Right hindlimb (tissue), 1 donor: ENCODE measurements at places on chromosomes 4 and X.
A peak's percentile ranks its signal among the peaks of the same experiment; 100 is the strongest.

- no peak for DNase-seq
Observed at GRCh38 chr4:40822420-40823166, 72.8 kb downstream of the NSUN7 start.

DNA sequence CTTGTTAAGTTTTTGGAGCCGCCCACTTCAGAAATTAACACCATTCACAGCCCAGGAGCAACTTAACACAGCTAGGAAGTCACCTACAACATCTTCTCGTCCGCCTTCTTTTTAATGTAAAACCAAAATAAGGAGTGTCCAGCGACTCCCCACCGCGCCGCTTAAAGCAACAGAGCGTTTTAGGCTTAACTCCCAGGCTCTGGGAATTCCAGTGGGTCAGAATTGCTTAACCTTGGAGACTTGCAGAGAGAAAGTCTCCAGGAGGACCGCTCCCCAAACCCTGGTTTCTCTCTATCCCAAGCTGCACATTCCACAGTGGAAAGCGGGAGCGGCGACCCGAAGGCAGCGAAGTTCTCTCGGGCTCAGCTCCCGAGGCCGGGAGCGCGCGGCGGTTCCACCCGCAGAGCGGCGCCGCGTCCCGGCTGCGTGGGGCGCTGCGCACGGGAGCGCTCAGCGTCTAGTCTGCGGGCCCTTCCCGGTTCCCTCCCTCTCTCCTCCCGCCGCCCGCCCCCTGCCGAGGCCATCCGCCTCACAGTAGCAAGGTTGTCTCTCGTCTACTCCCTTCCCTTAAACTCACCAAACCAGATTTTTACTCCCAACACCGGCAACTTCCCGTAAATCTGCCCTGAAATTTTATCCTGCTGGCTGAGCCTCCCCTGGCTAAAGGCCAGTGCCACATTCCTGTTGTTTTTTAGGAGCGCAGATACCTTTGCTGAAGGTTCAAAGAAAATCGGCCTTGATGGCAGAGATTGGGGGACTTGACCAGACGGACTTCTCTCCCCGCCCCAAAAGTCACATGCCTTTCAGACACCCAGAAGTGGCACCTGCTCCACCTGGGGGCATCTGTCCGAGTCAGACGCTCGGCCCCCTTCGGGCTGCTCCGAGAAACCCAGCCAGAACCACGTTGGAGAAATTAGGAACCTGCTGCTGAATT is at the start of gene RBM47:
Gene RBM47, minus strand, starts transcription at position 464 of the 934 bp plus-strand sequence. CDS start 190,971 bp downstream, outside the sequence.
- peak; percentile 62 for DNase-seq

- DNase-seq: no peak
Observed at GRCh38 chr4:55178226-55179005, 53.0 kb upstream of the KDR start.

DNA sequence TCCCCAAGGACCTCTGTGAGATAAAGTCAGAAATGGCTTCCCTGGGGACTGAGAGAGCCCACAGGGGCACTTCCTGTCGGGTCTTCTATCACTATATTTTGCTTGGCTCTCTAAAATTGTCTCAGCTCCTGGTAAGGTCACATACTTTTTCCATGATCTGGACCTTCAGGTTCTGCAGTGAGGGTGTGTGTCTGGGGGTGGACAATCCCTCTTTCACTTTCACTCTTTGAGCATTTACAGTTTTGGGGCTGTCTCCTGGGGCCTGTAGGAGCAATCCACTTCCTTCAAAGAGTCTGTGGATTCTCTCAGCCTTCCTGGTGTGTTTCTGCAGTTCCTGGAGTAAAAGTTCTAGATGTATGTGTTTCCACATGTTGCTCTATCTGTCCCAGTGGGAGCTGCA is 335.7 kb downstream of the FSTL5 start:
- DNase-seq: no peak

- DNase-seq: no peak
Observed at GRCh38 chr4:4838051-4838935, 21.2 kb upstream of the MSX1 start.

DNA sequence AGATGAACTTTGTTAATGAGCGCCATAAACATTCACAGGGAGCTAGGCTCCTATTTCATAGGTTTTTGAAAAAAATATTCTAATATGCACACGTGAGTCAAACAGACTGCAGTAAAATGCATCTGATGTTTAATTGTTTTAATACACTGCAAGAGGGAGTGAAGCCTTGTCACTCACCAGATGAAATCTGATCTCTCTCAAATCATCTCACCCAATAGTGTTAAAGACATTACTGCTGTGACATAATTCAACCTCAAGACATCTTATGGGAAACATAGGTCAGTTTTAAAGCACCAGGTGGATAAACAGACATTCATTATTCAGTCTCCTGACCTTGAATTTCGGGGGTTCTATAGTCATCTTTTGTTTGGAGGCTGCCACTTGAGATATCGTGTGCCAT is 148.3 kb downstream of the MAML3 start:
- DNase-seq: no peak

- no peak for DNase-seq
Observed at GRCh38 chrX:3141031-3141430, 99.8 kb downstream of the ARSF start.

GRCh38 chrX:34521563-34521962 is 135.5 kb downstream of the TMEM47 start:
- no peak for DNase-seq

DNA sequence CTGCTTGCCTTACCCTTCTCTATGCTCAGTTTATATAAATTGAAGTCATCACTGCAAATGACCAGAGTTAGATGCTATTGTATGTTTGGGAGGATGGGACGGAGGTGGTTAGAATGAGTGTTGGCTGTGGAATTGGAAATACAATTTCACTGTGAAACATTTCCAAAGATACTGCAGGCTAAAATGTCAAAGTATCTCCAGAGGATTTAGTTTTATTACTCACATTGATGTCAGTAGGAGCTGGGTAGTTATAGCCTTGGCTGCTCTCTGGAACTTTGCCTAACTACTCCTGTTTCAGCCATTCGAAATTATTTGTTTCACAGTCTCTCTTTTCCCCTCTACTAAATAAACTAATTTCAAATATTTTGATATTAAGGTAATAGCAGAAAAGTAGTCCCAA is 92.6 kb upstream of the PPP3CA start:
- no peak for DNase-seq

DNA sequence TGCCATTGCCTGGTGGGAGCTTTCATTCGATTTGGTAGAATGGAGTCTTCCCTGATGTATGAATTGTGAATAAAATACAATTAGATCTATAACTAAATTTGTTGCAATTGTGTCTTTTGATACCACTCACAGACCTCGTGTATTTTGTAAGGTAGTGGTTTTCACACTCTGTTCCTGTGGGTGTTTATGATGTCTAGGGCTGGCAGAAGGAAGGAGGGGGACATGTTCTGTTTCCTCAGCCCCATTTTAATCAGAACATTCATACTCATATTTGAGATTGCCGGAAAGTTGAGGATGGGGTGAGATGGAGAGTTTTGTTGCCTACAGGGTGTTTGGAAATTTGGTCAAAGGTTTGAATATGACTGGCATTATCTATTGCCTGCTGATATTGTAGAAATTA is 42.9 kb downstream of the PTTG2 start:
- no peak for DNase-seq

DNA sequence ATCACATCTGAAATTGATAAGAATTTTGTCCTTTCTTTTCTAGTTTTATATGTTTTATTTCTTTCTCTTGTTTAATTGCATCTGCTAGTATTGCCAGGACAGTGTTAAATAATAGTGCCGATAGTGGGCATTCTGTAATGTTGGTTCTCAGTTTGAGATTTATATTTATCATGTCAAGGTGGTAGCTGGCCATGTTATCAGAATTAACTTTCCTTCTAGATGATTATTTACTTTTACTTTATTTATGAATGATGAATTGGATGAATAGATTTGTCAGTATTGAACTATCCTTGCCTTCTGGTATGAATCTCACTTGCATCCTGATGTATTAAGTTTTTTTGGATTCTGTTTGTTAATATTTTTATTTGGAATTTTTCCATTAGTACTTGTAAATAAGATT is 42.7 kb downstream of the METAP1 start:
- no peak for DNase-seq

GRCh38 chr4:150699599-150699998 is 117.6 kb downstream of the MAB21L2 start:
- DNase-seq: no peak

GRCh38 chr4:71558248-71558647 is 219.4 kb downstream of the SLC4A4 start:
- no peak for DNase-seq

DNA sequence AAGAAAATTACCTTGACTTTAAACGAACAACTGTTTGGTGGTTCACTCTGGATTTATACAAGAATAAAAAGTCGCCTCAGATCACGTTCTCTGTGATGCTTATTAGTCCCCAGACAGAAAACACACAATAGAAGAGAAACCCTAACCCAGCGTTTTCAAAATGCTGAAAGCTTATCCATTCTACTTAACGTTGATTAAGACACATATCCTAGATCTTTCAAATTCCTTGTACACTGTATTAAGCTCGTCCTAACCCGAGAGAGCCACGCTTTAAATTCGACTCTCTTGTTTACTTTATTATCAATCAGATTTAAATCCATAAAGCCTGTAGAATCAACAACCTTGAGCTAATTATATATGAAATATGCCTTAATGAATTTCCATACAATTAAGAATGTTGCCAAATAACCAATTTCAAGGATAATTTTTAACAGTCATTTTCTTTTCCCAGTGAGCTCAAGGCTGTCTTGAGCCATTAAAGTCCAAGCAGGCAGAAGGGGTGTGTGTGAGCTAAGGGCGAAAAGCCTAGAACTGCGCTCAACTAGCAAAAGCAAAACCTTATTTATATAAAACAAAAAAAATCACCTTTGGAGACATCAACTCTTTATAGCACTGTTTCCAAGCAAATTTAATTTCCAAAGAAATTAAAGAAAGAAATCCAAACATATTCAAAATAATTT is 981 bp upstream of the PITX2 start:
- DNase-seq: no peak

- no peak for DNase-seq
Observed at GRCh38 chr4:160928482-160928881, 1235.3 kb downstream of the FSTL5 start.

DNA sequence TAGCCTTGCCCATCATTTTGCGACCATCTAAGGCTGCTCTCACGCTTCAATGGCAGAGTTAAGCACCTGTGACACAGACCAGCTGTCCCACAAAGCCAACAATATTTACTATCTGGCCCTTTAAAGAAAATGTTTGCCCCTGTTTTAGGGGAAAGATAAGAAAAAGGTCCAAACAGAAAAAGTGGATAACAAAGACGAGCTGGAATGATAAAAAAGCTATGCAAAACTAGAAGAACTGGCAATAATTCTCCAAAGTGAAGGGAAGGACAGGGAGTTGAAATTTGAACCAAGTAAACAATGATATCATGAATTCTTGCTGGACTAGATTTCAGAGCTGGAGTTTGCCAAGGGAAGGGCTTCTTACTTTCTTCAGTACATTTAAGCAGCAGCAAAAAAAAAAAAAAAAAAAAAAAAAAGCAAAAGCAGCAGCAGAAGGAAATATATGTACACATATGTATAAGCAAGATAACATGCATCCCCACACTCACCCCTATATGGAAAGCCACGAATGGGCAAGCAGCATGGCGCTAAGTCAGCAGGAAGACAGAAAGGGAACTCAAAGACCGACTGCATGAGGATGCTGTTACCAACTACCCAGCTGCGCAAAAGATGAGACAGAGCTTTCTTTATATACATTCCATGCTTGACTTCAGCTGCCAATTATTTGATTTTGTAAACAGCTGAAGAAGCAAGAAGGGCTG is 12.5 kb downstream of the TRAPPC2 start:
- no peak for DNase-seq

- DNase-seq: no peak
Observed at GRCh38 chrX:19343085-19343534, 617 bp upstream of the PDHA1 start.

DNA sequence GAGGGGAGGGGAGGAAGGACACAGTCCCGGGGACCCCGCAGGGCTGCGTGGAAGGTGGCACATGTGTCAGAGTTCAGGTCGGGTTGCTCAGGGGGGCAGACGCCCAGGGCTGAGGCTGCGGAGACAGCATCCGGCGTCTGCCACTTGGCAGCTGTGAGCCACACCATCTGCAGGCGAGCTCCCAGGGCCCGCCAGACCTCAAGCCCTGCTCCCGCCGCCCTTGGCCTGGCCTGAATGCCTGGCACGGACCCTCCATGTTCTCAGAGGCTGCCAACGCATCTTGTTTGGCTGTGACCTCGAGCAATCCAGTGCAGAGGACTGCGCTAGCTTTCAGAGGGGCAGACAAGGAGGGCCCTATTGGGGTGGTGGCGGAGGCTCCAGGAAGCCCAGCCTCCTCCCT is 5.1 kb downstream of the BGN start:
- DNase-seq: peak; percentile 63

GRCh38 chr4:150106886-150107285 is 28.6 kb downstream of the DCLK2 start:
- DNase-seq: no peak
